ENCODE measurements at places on chromosomes 3 and 15.

GRCh38 chr3:23185861-23186260, 17.3 kb upstream of the UBE2E2 start:
- DNase-seq = no peak

- no peak for DNase-seq
Observed at GRCh38 chr3:67000009-67000408, 1.9 kb downstream of the KBTBD8 start.

GRCh38 chr15:89893027-89893426, 767 bp downstream of the AP3S2 start:
- no peak for DNase-seq

- no peak for DNase-seq
Observed at GRCh38 chr15:90264671-90265070, 801 bp upstream of the NGRN start.

DNA sequence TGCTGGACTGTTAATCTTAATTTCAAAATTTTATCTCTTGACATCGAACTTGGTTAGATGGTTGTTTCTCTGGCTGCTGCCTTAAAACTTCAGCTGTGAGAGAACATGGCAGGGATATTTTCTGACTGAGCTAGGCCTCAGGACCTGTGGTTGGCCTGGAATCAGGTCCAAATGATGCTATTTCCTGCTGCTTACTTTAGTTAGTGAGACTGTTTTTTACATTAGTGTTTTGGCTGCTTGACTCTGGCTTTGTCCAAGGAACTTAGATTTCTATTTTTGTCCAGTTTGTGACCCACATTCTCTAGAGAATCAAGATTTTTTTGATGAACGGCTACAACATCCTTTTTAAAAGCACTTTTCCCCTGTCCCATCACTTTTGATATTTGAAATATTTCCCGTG, 497.9 kb upstream of the SGO1 start:
- no peak for DNase-seq

GRCh38 chr3:103787879-103788278, 1353.1 kb downstream of the ZPLD1 start:
- DNase-seq = no peak

- no peak for DNase-seq
Observed at GRCh38 chr3:11381141-11381540, 108.9 kb downstream of the ATG7 start.

DNA sequence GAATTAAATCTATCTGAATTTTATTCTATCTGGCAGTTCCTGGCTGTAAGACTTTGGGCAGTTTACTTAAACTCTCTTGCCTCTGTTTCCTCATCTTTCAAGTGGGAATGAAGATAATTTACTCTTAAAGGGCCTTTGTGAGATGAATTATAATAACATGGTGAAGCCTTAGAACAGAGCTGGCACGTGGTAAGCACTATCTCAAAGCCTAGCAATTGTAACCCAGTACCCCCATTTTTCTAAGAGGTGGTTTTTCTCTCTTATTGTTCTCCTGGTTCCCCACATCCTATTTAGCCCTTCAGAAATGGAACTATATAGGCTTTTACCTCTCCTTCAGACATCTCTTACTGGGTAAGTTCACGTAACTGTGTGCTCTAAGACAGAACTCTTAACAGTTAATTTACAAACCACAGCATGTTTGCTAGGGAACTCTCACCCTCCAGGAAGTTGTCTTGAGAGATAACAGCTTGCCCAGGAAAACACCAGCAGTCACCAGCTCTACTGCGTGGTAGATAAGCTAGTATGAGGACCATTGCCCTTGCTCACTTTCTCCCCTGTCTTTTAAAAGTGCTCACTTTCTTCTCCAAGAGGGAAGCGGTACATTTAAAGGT, 12.3 kb upstream of the CRBN start:
- DNase-seq = no peak

DNA sequence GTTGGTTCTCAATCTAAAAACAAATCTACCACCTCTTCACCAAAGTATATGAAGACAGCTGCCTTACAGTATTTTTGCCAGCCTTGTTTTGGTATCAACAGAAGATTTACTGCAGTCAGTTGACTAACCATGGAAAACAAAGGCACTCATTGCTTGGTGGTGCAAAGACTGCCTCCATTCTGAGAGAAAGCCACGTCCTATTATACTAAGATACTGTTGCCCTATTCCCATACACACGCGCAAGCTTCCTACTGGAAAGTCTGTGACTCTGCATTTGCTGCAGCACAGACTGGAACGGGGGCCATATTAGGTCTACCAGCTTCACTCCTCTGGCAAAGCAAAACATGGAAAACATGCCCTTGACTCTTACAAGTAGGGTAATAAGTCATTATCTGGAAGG, 18.0 kb downstream of the MTMR10 start:
- no peak for DNase-seq

DNA sequence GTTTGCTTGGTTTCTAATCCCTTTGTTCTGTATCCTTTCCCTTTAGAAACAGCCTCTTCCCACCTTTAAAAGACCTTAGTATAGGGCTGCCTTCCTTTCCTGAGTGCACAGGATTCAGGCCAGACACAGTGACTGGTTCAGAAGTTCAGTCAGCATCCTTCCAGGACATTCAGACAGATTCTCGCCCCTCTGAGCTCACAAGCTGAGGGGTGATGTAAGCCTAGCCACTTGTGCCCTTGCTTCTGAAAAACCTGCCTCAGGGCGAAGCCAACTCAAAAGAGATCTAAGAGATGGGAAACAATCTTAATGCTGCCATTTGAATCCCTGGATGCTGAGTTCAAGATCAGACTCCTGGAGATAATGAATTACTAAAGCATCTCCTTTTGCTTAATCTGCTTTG, 6.7 kb upstream of the NSMCE3 start:
- DNase-seq = no peak

- DNase-seq = no peak
Observed at GRCh38 chr3:160665784-160666526, 11.0 kb upstream of the ARL14 start.

DNA sequence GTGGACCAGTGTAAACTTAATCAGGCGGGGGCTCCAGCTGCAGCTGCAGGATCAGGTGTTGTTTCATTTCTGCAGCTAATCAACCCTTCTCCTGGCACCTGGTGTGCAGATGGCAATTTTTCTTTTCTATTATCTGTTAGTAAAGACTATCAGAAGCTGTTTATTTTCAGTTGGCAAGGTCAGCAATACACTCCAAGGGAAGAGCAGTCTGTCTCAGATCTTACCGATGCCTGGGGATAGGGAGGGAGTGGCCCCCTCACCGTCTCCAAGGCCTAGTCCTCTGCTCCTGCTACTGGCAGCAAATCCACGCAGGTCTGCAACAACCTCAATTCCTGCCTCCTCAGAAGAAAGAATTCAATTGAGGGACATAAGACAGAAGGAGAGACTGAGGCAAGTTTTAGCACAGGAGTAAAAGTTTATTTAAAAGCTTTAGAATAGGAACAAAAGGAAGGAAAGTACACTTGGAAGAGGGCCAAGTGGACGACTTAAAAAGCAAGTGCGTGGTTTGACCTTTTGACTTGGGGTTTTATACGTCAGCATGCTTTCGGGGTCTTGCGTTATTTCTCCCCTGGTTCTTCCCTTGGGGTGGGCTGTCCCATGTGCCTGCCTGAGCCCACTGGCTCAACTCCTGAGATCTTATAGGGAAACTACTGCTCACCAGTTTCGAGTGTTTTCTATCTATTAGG, 9.2 kb downstream of the CCRL2 start:
- no peak for DNase-seq

DNA sequence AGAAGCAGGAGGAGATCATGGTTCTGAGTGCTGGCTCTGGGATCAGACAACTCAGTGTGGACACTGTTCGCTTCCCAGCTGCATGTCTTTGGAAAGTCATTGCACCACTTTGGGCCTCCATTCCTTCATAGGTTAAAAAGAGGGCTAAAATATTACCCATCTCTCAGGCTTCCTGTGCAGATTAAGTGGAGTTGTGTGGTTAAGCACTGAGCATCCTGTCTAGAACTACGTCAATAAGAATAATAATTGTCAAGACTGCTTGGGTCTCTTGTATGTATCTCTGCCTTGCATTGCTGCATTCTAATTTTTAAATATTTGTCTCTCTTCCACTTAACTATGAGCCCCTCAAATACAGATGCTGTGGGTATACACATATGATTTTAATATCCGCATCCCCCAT, 22.3 kb downstream of the CFAP161 start:
- DNase-seq = no peak

- DNase-seq = no peak
Observed at GRCh38 chr3:135915206-135915605, 50.3 kb upstream of the PPP2R3A start.

DNA sequence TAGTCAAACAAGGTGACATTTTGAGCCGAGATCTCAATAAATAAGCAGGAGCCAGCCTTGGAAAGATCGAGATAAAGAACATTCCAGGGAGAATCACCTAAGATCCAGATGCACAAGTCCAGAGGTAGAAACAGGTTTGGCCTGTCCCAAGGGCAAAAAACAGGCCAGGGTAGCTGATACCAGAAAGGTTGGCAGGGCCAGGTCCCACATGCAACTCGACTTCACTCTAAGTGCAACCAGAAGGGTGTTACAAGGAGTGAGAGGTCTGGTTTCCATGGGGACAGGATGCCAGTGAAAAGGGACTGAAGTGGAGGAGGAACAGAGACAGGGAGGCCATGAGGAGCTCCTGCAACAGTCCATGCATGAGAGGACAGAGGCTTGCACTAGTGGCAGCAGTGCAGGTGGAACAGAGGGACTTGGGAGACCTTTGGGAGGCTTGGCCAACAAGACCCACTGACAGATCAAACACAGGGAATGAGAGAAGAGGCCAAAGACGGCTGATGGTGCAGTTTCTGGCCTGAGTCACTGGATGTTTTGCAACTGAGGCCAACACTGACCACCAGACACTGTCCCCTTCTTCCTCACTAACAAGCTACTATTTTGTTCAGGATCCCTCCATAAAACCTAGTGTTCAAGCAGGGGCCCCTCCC, 5.2 kb downstream of the TPRA1 start:
- DNase-seq = no peak

GRCh38 chr15:81939604-81940440, 106.0 kb downstream of the MEX3B start:
- peak; percentile 35 for DNase-seq

DNA sequence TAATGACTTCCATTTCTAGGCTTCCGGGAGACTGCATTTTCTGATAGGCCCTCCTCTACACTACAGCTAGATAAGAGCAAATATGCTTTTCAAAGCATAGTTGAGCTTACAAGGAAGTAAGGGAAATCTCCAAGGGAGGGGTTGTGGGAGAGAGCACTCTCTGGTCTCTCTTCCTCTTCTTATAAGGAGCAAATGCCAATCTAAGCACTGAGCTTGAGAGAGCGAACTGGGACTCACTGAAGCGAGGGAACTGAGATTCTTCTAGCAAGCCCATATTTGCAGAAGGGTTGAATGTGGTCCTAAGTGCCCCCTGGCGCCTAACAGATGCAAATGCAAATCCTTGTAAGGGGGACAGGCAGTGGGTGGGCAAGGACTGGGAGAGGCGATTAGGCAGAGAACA, 164.8 kb downstream of the ERC2 start:
- DNase-seq = peak; percentile 64

- DNase-seq = no peak
Observed at GRCh38 chr15:68341760-68342725, 64.5 kb downstream of the FEM1B start.

- no peak for DNase-seq
Observed at GRCh38 chr3:14283813-14284438, 105.3 kb downstream of the LSM3 start.

GRCh38 chr3:61015859-61016258, 235.4 kb downstream of the FHIT start:
- DNase-seq = no peak

DNA sequence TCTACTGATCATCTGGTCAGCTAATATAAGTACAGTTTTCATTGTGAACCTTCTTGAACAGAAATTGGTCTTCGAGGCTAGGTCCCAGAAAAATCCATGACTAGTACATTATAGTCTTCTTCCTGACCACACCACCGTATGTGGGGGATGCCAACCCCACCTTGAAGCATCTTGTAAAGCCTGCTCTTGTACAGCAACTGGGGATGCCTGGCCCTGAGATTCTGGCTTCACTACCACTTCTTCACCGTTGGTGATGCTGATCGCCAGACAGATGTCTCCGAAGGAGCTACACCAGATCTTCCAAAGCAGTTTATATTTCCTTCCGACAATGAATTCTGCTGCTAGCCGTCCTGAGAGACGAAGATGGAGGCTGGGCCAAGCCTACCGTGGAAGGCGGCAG, 238.3 kb downstream of the CDIN1 start:
- no peak for DNase-seq

DNA sequence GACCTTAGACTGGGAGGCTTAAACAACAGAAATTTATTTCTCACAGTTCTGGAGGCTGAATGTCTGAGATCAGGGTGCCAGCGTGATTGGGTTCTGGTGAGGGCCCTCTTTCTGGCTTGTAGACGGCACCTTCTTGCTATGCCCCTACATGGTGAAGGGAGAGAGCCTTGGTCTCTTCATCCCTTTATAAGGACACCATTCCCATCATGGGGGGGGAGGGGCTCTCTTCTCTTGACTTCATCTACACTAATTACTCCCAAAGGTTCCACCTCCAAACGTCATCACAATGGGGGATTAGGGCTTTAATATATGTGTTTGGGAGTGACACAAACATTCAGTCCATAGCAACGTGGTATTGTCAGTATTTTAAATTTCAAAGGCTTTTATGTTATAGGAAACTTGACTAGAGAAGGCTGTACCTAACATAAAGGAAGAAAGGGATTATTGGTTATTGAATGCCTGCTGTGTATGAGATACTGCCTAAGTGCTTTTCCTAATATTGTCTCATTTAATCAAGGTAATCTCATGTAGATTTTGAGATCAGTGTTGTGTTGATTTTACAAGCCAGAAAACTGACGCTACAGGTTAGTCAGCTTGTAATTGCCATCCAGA, 20.9 kb downstream of the SYN2 start:
- DNase-seq = no peak

- DNase-seq = no peak
Observed at GRCh38 chr15:85625166-85625830, 169.4 kb downstream of the KLHL25 start.

GRCh38 chr3:57227930-57228751, 612 bp downstream of the APPL1 start:
- DNase-seq = peak; percentile 55

GRCh38 chr15:60406513-60407414, 9.0 kb upstream of the ANXA2 start:
- no peak for DNase-seq

Measured in HEK293T (cell line).